Gastrocnemius medialis (tissue), 4 donors: ENCODE measurements at places on chromosomes 1 and 21.
A peak's percentile ranks its signal among the peaks of the same experiment; 100 is the strongest.

- no peak for DNase-seq
These were observed 468.8 kb downstream of the CAMTA1 start for GRCh38 chr1:7253988-7254587.

DNA sequence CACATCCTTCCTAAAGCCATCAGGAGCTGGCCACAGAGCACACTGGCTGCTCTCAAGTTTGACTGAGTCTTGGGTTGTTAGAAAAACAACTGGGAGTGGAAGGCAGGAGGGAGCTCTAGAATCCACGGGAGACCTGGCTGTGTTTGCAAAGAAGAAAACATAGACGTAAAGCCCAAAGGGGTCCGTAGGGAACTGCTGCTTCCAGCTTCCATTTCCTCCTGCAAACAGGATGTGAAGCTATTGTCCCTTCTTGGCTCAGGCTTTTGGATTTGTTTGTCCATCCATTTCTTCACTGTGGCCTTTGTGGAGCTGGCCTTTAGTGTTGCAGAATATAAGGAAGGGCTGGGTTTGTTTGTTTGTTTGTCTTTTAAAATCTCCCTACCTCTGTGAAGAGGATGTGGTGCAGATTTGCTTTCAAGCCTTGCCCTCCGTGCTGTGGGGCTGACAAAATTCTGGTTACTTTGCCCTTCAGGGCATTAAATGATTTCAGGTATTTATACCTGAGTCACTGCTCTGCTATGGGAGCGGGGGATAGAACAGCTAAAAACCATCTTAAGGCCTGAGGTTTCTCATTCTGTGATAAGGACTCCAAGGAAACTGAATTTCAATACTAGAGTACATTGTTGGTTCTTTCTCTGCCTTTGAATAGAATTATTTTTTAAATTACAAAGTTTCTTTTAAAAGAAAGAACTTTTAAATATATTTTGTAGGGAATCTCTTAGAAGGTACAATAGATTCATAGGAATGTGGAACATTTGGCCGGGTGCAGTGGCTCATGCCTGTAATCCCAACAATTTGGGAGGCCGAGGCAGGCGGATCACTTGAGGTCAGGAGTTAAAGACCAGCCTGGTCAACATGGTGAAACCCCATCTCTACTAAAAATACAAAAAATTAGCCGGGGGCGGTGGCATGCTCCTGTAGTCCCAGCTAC lies 74.3 kb downstream of the MPZL1 start:
- peak; percentile 26 for DNase-seq

- no peak for DNase-seq
These were observed 1.8 kb downstream of the SUMO3 start for GRCh38 chr21:44815852-44816628.

- no peak for DNase-seq
These were observed 40.1 kb downstream of the RRAGC start for GRCh38 chr1:38819516-38819915.

GRCh38 chr21:43352154-43352537 lies 74.8 kb downstream of the SIK1 start:
- no peak for DNase-seq

DNA sequence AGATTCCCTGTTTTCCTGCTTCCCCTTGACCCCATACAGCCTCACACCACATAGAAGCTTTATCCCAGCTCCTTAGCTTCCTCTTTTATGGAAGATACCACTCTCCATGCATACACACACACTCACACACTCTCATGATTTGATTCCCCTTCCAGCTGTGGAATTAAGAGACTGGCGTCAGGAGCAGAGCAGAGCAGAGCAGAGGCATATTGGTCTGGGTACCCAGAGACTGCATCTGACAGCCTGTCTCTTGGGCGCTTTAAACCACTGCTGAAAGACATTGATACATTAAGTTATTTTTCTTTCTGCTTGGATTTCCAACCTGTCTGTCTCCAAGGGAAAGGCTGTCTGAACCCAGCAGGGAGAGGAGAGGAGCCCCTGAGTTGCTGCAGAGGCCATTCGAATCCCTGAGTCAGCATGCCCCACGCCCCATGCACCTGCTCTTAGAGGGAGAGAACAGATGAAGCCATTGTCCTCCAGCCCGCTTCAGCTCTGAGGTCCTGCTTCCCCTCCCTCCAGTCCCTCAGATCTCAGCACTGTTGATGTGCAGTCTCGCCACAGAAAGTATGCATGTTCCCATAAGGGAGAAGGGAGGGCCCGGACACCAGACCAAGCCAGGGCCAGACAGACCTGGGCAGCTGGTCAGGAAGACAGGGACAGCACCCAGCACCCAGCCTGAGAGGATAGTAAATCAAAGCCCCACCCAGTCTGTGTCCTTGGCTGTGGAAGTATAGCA lies 66.7 kb upstream of the GJB5 start:
- DNase-seq = no peak

DNA sequence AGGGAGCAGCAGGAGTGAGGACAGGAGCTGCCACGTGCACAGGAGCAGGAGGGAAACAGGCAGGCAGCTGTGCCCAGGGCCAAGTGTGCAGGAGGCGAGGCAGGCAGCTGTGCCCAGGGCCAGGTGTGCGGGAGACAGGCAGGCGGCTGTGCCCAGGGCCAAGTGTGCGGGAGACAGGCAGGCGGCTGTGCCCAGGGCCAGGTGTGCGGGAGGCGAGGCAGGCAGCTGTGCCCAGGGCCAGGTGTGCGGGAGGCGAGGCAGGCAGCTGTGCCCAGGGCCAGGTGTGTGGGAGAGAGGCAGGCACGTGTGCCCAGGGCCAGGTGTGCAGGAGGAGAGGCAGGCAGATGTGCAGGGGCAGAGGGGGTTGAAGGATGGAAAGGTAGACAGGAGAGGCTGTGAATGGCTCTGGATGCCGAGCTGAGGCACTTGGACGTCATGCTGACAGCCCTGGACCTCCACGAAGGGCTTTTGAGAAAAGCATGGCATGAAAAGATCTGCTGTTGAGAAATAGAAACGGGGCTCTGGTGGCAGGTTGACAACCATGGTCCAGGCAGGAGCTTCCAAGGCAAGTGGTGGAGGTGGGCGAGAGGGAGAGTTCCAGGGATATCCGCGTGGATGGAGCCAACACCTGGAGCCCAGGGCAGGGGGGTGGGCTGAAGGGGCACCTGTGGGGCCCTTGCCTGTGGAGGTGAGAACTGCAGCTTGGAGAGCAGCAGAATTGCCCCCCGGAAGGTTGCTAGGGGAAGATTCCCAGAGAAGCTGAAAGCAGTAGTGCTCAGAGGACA lies 19.1 kb upstream of the NPHP4 start:
- no peak for DNase-seq

DNA sequence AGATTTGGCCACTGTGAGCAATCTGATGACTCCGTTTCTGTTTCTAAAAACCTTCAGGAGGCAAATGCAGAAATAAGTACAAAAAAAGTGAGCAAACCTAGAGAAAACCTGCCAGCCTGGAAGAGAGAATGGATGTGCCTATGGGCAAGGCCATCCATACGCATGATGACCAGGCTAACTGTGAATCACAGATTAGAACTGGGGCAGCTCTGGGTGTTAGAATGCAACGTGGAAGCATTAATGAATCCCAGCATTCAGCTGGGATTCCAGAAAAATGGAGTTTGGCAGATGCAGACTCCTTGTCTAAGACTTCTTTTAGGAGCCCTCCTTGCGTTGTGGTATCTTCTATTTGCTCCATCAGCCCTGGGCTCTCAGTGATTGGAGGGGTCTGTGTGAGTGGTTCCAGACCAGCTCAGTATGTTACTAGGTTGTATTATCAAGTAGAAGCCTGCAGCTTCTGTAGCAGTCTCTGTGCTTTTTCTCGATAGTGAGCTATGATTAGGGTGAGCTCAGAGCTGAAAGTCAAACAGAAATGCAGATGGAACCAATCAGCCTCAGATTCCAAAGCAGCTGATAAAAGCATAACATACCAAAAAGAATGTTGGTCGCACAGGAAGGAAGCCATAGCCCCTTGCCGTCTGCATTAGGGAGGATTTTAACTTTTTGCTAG lies 154.0 kb downstream of the PSMG1 start:
- no peak for DNase-seq
